ENCODE measurements at places on chromosomes 6 and 20.

DNA sequence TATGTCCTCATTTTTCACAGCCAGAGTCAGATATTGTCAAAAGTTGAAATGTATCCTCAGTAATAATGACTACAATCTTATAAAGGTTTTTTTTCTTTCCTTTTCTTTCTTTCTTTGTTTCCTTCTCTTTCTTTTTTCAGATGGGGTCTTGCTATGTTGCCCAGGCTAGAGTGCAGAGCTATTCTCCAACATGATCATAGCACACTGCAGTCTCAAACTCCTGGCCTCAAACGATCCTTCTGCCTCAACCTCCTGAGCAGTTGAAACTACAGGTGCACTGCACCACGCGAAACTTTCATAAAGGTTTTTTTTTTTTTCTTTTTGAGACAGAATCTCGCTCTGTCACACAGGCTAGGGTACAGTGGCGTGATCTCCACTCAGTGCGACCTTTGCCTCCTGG is 31.1 kb upstream of the FOXA2 start:
- DNase-seq = no peak

GRCh38 chr6:167295495-167296292 is 4.6 kb downstream of the UNC93A start:
- DNase-seq = no peak

- no peak for DNase-seq
These were observed 20.8 kb downstream of the TGM6 start for GRCh38 chr20:2401527-2401926.

- no peak for DNase-seq
These were observed 81.4 kb downstream of the DLL1 start for GRCh38 chr6:170209354-170210025.

GRCh38 chr6:135953818-135954217 is 102.3 kb downstream of the PDE7B start:
- no peak for DNase-seq

- DNase-seq = no peak
These were observed 6.1 kb downstream of the SASH1 start for GRCh38 chr6:148348778-148349177.

GRCh38 chr20:36917943-36918342 is 33.6 kb downstream of the SAMHD1 start:
- DNase-seq = no peak

- DNase-seq = no peak
These were observed 3.9 kb upstream of the TEAD3 start for GRCh38 chr6:35500782-35501181.

GRCh38 chr20:19079536-19080299 is 132.7 kb upstream of the SLC24A3 start:
- DNase-seq = no peak

DNA sequence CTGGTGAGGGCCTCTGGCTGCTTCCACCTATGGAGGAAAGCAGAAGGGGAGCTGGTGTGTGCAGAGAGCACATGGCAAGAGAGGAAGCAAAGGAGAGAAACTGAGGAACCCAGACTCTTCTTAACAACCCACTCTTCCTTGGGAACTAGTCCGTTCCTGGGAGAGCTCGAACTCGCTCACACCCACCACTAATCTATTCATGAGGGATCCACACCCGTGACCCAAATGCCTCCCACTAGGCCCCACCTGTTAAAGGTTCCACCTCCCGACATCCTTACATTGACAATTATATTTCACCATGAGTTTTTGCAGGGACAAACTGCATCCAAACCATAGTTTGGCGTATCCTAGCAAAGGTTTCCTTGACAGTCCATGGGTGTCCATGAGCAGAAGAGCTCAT is 123.2 kb downstream of the TBC1D7 start:
- DNase-seq = no peak

GRCh38 chr6:144471986-144472385 is 186.9 kb downstream of the UTRN start:
- no peak for DNase-seq

GRCh38 chr20:841568-842546 is 8.3 kb downstream of the FAM110A start:
- no peak for DNase-seq

- DNase-seq = no peak
These were observed 7.7 kb upstream of the JAG1 start for GRCh38 chr20:10681494-10681893.

DNA sequence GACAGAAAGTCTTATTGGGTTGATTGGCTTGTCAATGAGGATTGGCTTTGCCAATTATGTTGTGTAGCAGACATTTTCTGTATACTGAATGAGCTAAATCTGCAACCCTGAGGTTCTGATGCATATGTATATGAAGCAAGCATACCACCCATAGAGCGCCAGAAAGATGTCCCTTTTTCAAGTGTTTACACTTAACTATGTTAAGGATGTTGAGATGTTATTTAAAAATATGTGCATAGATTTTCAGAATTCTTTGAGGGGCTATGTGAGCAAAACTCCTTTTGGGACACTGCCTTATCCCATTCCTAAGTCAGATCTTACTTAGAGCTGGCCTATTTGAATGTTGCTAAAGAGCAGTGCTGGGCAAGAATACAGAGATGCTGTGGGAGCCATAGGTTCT is 1.9 kb downstream of the AIG1 start:
- no peak for DNase-seq

DNA sequence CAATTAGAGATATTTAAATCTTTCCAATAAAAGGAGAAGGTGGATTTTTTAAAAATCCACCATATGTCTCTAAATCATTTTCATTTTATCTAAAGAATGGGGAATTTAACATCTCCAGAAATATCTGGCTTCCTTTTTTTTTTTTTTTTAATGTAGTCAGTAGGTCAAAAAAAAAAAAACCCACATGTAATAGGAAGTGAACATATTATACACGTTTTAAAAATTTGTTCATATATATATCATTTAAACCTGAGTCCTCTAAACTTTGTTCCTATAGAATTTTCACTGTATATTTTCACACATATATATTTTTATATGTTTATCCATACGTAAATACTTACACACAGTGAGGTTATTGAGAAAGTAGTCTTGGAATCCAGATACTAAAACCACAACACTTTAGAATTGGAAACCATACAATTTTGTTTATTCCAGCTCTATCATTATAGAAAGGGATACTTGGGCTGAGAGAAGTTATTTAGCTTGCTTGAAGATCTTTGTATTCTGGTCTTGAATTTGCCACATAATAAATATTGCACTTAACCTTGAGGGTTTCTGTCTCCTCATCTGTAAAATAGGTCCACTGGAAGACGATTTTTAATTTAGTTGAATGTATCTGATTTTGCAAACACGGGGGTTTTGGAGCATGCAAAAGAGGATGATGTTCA is 62.1 kb upstream of the ZNF217 start:
- DNase-seq = no peak

DNA sequence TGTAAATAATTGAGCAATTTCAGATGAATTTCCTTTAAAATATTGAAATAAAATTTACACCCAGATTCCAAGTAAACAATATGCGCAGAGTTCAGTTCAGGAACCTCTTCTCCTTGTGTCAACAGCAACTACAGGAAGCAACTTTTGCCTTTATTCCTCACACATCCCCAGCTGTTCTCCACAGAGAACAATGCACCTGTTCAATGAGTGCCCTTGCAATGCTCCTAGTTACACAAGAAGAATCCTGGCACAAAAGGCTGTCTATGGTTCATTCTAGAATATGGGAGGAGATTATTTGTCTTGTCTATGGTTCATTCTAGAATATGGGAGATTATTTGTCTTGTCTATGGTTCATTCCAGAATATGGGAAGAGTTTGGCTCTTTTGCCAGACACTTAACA is 454.9 kb downstream of the BTBD3 start:
- DNase-seq = no peak

- DNase-seq = no peak
These were observed 1.1 kb upstream of the FOXQ1 start for GRCh38 chr6:1310628-1311399.

DNA sequence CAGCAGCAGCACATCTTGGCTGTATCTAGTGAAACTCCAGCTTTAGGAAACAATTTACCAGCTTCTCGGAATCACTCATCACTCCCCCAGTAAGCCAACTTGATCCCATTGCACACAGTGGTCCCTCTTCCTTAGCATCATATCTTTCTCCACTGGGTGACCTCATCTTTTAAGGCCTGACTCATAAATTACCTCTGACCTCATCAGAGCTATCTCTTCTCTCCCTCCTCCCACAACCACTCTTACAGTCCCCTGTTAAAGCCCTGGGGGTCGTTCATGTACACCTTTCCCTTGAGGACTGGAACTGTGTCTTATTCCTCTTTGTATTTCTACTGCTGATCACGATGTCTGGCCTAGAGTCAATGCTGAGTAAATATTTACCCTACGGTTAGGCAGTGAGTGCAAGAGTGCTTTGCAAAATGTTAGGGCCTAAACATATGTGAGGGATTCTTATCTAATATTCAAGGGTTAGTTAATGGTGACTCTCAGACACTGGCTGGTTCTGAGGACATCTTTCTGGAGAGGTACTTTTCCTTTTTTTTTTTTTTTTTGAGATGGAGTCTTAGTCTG is 187.2 kb downstream of the LRFN2 start:
- DNase-seq = no peak

GRCh38 chr20:33280775-33281174 is 2.2 kb upstream of the BPIFB1 start:
- DNase-seq = no peak

DNA sequence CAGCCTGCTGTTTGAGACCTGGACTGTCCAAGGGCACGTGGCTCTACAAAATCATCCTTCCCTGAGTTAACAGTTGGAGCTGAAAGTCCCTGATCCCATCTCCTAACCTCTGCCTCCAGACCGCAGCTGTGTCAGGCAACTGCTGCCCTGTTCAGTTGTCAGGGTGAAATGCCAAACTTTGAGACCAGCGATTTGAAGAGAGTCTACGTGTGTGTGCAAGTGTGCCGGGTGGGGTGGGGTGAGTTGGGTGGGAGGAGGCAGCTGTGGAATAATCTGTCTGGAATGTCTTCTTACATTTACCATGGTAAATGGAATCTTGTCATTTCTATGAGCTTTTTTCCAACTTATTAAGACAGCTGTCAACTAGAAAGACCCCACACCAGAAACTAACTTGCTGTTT is 81.0 kb upstream of the FAM8A1 start:
- no peak for DNase-seq

GRCh38 chr6:13992417-13993055 is 67.8 kb downstream of the RNF182 start:
- peak; percentile 34 for DNase-seq

DNA sequence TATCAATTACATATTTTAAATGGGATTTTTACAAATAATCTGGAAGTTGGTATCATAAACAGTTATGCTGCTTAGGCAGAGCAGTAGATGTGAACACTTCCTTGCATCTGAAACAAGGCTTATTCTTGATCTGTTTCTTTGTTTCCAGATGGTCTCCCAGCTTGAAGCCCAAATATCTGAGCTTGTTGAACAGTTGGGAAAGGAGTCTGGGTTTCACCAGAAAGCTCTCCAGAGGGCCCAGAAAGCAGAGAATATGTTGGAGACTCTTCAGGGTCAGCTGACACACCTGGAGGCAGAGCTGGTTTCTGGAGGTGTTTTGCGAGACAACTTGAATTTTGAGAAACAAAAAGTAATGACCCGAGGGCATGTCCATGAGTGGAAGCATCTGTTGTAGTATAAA is 91.9 kb downstream of the CCDC170 start:
- DNase-seq = no peak

GRCh38 chr6:123393331-123393730 is 243.4 kb downstream of the TRDN start:
- DNase-seq = no peak

DNA sequence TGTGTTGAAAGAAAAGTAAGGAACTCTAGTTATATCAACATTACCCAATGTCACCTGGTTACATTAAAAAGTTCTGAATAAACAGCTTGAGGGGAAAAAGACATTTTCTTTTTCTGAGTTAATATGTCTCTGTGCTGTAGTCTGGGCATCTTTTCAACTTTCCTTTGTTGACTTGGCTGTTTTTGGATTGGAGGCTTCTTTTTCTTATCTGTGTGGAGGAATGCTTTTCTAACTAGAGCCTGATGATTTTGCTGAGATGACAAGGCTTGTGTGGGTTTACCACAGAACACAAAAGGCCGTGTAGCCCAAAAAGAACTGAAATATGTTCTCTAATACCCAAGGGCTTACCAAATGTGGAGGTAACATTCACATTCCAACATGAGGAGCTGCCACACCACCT is 161.8 kb downstream of the KCNQ5 start:
- no peak for DNase-seq

DNA sequence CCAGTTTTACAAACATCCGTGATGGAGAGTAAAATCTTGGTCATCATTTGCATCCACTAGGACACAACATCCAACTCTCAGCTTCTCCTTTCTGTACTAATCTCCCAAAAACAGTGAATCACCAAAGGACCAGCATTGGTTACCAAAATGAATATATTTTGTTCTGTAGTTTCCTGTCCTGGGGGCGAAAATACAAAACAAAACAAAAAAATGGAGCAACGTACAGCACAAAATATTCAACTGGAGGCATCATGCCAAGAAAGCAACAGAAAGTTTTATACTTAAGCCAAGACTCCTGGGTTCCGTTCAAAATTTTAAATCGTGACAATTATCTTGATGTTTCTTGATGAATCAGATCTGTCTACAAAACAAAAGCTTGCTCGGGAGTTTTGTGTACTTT is 126.6 kb upstream of the CCDC28A start:
- DNase-seq = no peak

- DNase-seq = no peak
These were observed 393.2 kb upstream of the SOX4 start for GRCh38 chr6:21200134-21200870.

- no peak for DNase-seq
These were observed at the start of gene TRIM27 for GRCh38 chr6:28923318-28924102. Gene TRIM27 (minus strand): TSS chr6:28923985. CDS start chr6:28923632, 353 bp downstream.

GRCh38 chr6:100913400-100914276 is 32.5 kb upstream of the ASCC3 start:
- DNase-seq = no peak
